ENCODE measurements at places on chromosomes 11 and 22. TPM values are rescaled to one million over a fixed set of nuclear protein-coding genes. Genes with fewer than 3 reads are reported as not detected.

GRCh38 chr22:37230673-37231405 lies 13.2 kb downstream of the RAC2 start:
- DNase-seq = no peak

- no peak for DNase-seq
Observed at GRCh38 chr11:44018829-44019228, 29.0 kb upstream of the ACCSL start.

DNA sequence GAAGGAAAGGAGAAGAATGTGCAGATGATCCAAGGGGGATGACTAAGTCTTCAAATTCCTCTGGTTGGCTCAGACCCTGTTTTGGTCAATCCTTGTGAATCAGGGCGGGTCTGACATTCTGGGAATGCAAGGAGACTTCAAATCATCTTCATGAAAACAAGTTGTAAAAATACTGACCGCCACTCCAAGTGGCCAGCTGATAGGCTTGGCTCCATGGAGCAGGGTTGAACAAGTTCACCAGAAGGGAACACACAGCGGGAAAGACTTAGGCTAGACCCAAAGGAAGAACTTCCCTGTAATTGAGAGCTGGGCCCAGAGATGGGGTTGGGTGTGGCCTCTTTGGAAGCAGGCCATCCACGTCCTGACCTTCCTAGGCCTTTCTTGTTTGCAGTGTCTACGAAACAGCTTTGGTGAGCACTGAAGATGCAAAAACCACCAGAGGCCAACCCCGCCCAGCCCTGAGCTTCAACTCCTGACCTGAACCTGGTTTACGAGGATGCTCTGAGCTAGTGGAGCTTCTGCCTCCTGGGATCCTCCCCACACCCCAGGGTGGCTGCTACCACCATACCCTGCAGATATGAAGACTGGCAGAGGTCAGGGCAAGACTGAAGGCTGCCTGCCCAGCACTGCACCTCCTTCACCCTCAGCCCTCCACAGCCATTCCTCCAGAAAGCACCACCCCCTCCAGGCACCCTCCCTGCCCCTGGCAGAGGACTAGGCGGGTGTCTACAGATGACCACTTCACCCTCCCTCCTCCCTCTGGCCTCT lies 26.1 kb downstream of the GDPD5 start:
- no peak for DNase-seq

The GAS2L1 gene
- polyA plus RNA-seq = 6.0 TPM

DNA sequence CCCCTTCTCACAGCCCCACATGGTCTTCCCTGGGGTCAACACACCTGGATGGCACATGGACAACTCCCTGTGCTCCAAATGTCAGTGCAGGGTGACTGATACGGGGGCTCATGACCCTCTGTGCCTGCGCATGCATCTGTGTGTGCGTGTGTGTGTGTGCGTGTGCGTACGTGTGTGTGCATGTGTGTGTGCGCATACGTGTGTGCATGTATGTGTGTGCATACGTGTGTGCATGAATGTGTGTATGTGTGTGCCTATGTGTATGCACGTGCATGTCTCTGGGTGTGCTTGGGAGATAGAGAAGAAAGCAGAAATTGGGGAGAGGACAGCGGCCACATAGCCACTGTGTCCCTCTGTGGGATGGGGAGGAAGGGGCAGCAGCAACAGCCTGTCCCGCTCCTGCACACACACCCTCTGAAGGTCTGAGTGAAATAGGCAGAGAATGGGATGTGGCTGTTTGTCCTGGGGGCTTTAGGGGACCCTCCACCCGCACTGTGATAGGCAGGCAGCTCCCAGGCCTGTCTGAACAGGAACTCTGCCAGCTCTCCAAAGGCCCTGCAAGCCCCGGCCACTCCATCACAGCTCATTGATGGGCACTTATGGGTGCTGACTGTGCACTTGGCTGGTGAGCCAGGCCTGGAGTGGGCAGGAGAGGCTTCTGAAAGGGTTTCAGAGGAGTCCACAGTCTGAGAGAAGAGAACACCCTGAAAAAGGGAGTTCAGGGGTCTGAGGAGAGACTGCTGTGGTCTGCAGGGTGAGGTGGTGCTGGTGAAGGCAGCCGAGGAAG lies 28.7 kb upstream of the PICK1 start:
- no peak for DNase-seq

Measured in thymus (tissue), 14 donors.